ENCODE measurements at places on chromosomes 6 and 20.

- DNase-seq, result peak; percentile 60
Measured at GRCh38 chr20:53582574-53583351, 10.9 kb downstream of the ZNF217 start.

DNA sequence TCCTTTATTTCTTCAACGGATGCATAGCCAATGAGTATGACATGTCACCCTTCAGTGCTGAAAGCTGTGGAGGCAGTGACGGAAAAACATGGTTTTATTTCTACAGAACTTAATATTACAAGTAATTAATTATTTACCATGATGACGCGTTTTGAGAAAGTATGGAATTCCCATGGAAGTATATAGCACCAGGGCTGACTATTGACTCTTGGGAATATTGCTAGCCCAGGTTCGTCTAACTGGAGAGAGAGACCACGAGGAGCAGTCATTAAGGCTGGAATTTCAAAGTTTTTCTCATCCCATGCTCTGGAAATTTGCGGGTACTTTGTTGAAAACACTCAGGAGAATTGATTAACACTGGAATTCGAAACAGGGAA lies 155.2 kb upstream of the PRSS16 start:
- no peak for DNase-seq

DNA sequence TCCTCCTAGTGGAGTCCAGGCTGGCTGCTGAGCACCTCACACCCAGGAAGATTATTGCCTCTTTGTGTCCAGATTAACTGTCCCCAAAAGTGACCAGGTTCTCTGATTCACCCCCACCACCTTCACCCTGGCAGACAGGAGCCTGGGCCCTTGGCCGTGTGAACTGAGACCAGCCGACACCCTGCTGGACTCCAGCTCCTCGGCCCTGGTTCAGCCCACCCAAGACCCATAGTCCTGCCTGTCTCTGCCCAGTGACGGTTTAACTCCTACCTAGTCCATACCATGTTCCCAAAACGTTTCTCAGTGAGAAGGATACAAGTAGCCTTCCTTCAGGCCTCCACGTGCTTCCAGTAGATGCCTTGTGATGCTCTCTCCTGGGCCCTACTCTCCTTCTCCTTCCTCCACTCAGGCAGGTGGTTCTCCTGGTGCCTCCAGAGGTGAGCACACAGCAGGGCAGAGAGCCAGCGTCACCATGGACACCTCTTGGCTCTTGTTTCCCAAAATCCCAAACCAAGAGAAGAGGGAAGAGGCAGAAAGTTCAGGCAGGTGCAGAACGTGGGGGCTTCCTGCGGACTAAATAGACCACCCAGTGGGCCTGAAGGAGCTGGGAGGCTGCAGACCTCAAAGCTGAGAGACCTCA lies 134.4 kb upstream of the CST7 start:
- no peak for DNase-seq

- no peak for DNase-seq
Measured at GRCh38 chr6:25157183-25157582, 122.0 kb upstream of the CARMIL1 start.

DNA sequence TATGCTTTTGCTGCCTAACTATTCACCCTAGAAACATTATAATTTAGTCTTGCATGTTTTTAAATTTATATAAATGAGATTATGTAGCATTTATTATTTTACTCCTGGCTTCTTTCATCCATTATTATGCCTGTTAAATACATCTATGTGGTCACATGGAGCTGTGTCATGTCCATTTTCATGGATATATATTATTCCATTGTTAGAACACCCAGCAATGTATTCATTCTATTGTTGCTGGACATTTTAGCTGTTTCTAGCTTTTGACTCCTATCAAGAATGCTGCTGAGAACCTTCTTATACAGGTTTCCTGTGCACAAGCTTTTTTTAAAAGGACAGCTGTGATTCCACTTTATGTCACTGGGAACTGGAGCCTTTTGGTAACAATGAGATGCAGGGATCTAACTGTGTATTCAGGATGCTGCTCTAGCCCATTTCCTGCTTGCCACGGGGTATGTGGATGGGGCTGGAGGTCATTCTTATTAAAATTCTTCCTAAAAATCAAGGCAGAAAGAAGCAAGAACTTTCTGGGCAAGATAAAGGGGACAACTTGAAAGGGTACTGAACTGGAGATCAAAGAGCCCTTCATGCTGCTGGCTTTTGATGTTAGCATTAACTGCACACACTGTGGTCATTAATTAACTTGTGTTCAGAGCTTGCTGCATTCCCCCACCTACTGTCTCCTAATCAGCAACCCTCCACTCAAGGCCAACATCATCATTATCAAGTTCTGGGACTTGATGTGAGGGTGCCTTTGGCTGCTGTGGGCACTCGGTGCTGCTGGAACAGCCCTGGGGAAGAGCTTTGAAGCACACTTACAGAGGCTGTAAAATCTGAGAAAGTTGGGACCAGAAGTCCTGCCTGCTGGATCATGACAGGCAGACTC lies 96.6 kb upstream of the AKIRIN2 start:
- DNase-seq, result no peak

- no peak for DNase-seq
Measured at GRCh38 chr6:42482174-42482573, 30.4 kb upstream of the TRERF1 start.

DNA sequence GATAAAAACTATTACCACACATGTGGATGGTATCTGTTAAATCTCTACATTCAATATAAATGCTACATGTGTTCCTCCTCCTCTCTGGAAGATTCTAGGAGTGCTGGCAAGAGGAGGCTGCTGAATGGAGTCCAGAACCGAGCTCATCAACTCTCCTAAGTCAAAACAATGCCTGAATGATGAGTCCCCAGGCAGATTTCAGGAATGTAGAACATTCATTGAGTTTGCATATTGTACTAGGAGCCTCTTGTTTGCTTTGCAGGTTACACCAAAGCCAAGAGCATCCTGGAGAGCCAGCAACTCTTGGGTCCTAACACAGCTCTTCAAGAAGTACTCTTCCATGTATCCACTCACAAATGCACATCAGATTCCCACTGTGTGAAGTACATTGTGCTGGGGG lies 117.6 kb upstream of the UST start:
- DNase-seq, result no peak

DNA sequence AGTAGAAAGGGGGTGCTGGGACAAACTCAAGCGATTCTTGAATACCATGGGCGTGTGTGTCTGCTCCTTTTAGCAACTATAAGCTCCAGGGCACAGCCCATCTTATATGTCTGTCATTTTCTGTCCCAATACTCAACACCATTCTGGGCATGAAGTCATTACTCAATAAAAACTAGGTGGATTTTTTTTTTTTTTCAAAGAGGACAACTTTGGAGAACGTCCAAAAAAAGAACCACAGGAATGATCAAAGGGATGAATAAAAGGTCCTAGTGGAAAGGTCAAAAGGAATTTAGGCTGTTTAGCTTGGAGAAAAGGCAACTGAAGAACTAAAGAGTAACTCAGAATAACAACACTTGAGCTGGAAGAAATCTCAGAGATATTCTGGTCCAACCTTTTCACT lies 24.4 kb downstream of the UQCC1 start:
- DNase-seq, result no peak

GRCh38 chr20:37983286-37983685 lies 50.0 kb downstream of the TTI1 start:
- DNase-seq, result no peak

- DNase-seq, result no peak
Measured at GRCh38 chr6:134585517-134585873, 267.6 kb upstream of the SGK1 start.

DNA sequence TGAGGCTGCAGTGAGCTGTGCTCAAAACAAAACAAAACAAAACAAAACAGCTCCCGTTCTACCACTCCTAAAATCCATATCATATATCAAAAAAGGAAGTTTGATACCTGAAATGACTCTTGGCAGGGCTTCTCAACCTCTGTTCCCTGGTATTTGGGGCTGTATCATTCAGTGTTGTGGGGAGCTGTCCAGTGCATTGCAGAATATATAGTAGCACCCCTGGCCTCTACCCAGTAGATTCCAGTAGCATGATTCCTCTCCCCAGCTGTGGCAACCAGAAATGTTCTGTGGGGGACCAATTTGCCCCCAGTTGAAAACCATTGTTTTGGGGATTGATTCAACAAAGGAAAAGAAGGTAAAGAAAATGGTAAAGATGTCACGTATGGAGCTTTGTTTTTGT lies 238.9 kb downstream of the PRL start:
- no peak for DNase-seq

GRCh38 chr6:55276745-55277530 lies 50.3 kb upstream of the GFRAL start:
- peak; percentile 37 for DNase-seq

Data from amniotic stem cell (primary cell).